ENCODE measurements at places on chromosomes 2 and 18.
A peak's percentile ranks its signal among the peaks of the same experiment; 100 is the strongest.

DNA sequence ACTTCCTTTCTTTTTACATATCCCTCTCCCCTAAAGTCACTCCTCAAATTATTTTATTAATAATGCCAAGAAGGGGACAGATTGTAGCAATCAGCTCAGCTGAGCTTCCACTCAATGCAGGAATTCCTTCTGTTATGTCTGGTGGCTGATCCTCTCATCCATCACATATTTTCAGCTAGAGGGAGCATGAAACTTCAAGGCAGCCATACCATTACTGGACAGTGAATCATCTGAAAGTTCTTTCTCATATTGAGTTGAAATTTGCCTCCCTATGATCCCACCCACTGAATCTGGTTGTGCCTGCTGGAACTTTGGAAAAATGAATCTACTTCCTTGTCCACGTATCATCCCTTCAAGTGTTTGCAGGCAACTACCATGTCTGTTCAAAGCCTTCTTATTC is 11.2 kb downstream of the ZNF385B start:
- DNase-seq, result peak; percentile 8

DNA sequence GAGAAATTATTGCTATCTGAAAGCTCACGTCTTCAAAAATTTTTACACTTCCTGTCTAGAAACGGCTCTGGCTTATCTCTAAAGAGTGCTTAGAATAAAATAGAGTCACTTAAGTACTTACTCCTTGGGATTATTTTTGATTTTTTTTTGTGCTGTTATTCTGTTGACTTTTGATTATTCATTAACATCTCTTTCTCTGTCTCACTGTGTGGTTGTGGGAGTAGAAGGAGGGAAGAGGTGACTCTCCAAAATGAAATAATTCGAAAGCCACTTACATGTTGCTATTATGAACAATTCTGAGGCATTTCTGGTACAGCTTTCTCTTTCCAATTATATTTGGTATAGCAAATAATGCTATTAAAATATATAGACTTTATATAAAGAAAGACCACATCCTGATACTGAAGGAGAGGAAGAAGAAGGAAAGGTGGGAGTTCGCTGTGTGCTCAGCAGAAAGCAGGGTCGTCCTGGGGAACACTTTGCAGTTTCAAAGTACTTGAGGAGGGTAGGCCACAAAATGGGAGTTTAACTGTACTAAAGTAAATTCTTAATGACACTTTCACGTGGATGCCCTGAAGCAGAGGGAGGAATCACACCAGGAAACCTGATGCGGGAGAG is 9.6 kb upstream of the MMADHC start:
- no peak for DNase-seq

GRCh38 chr2:48107326-48107925 is 201.1 kb upstream of the FBXO11 start:
- DNase-seq, result peak; percentile 79

GRCh38 chr2:121608967-121609366 is 40.3 kb downstream of the CLASP1 start:
- no peak for DNase-seq

GRCh38 chr18:68757126-68757525 is 40.8 kb upstream of the CCDC102B start:
- no peak for DNase-seq

GRCh38 chr2:52327641-52328040 is 1295.7 kb upstream of the NRXN1 start:
- no peak for DNase-seq

DNA sequence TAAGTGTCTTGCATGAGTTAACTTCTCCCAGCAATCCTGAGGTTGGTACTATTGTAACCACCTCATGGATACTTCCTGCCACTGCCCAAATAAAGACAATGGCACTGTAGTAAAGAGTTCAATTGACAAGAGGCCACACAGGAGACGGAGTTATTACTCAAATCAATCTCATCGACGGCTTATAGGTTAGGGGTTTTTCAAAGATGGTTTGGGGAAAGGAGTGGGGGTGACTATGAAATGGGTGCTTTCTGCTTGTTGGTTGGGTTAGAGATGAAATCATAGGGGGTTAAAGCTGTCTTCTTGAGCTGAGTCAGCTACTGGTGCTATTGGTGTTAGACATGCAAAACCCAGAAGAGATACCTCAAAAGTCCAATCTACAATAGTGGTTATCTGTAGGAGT is 1258.0 kb upstream of the ZEB2 start:
- no peak for DNase-seq

DNA sequence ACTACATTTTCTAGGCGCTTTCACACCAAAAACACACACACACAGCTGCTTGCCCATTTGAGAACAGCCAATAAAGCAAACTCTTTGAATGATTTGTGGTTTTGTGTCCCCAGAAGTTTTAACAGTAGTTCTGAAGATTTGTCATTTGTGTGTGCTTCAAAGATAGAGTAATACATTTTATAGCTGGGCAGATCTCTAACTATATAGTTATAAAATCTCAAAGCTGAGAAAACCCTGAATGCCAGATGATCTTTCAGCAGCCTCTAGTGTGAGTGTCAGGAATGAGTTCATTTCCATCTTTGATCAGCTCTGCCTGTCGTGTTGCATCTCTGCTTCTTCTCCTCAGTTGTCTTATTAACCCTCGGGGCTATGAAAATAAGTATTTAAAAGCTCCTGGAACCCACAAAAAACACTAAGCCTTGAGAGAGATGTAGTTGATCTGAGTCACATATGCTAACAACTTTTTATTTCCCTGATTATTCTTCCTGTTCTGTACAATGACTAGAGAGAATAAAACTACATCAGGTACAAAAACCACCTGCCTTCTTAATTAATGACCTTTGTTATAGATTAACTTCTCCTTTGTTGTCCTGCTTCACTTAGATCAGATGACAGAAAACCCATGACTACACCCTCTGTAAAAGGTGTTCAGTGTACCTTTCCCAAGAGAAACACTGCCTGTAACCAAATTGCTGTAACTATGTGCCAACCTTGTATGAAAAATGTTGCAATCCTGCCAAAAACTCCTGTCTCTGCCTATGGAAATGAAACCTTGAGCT is 30.0 kb upstream of the SLC3A1 start:
- DNase-seq, result no peak

GRCh38 chr18:24055878-24056277 is 41.3 kb downstream of the TTC39C start:
- DNase-seq, result no peak

GRCh38 chr2:226220511-226220910 is 579.1 kb downstream of the IRS1 start:
- DNase-seq, result no peak

- DNase-seq, result peak; percentile 13
These were observed 131.9 kb downstream of the ATL2 start for GRCh38 chr2:38245114-38245641.

GRCh38 chr2:15298770-15299169 is 262.4 kb downstream of the NBAS start:
- peak; percentile 23 for DNase-seq

- no peak for DNase-seq
These were observed 32.9 kb downstream of the LOXHD1 start for GRCh38 chr18:46624127-46624526.

GRCh38 chr2:79799729-79800128 is 286.9 kb downstream of the CTNNA2 start:
- DNase-seq, result no peak

DNA sequence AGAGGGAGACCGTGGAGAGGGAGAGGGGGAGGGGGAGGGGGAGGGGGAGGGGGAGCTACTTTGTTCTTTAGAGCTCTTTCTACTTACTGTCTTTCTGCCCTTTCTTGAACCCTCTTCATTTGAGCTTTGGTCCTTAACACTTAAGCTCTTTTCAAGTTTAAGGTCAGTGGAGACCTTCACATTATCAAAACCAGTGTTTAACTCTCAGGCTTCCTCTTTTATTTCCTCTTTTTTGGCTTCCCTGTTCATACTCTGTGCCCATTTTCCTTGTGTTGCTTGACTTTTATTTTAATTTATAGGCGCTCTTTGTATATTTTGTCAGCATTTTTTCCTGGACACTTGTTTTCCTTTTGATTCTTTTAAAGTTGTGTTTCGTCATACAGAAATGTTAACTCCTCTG is 37.1 kb downstream of the ACSL3 start:
- no peak for DNase-seq

GRCh38 chr2:100986157-100986556 is 15.9 kb upstream of the RPL31 start:
- DNase-seq, result no peak

GRCh38 chr2:1867141-1867540 is 122.8 kb upstream of the PXDN start:
- DNase-seq, result no peak

- peak; percentile 41 for DNase-seq
These were observed 174.0 kb upstream of the SLC8A1 start for GRCh38 chr2:40625849-40626248.

DNA sequence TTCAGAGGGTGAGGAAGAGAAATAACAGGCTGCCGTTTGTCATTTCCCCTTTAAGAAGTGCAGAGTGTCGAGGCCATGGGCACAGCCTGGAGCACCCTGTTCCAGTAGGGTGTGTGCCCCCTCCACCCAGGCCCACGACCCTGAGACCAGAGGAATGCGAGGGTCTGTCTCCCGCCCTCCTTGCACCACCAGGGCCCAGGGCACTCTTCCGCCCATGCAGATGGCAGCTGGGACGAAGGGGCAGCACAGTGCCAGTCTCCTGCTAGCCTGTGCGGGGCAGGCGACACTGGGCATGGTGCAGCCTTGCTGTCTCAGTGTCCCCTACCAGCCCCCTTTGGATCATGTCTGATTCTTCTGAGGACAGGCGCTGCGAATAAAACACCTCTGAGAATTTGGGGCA is 15.8 kb upstream of the PDIA6 start:
- no peak for DNase-seq

GRCh38 chr2:75277111-75277510 is 77.8 kb upstream of the TACR1 start:
- peak; percentile 26 for DNase-seq

DNA sequence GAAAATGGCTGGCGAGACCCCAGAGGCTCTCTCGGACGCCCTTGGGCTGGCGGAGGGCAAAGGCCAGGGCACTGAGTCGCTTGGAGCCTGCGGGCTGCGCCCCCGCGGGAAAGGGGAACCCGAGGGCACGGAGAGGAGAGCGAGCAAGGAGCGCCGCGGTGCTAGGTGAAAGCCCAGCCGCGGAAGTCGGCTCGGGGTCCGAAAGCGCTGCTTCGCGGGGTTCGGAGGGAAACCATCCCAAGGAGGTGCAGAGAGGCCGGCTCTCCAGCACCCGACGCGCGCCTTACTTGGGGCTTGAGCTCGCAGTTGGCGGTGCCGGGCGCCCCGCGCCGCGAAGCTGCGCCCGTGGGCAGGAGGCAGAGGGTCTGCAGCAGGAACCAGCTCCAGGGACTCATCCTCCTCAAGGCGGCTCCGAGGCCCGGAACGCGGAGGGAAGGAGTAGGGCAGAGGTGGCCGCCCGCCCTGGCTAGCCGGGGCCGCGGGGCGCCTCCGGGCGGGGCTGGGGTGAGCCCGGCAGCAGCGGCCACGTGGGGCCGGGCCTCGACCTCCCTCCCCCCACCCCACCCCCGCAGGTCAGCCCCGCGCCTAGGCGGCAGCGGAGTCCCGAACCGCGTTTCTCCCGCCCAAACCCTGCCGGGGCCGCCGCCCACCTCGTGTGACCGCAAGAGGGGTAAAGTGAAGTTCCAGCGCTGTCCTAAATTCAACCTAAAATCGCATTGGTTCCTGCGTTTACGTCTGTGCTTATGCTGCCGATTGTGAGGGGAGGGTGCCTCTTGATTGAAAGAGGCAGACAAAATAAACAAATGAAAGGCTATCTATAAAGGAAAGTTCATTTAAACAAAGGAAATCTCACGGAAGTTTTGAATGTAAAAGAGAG is at the start of gene TRABD2A:
Gene TRABD2A, minus strand, starts transcription at position 440 of the 877 bp plus-strand sequence. Its CDS starts 45 bp downstream, at position 395.
- DNase-seq, result no peak

GRCh38 chr18:64134044-64134747 is 14.7 kb downstream of the LINC00305 start:
- peak; percentile 10 for DNase-seq

GRCh38 chr2:40332191-40332826 is 119.6 kb downstream of the SLC8A1 start:
- peak; percentile 51 for DNase-seq

DNA sequence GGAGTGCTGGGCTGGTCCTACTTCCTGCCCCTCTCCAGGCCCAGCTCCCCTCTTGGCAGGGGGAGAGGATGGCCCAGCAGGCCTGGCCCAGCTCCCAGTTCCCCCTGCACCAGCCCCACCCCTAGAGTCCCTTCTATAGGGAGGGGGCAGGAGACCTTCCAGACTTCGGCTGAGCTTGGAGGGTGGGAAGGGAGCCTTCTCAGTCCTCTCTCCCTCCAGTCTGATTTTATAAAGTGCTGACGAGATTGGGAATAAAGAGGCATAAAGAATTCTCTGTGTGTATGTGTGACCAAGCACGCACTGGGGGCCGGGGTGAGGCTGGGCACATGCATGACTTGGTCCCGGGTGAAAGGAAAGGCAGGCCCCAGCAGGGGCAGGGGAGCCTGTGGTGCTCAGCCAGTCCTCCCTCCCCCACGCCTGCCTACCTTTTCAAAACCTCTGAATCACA is 5.1 kb downstream of the CHPF start:
- no peak for DNase-seq

DNA sequence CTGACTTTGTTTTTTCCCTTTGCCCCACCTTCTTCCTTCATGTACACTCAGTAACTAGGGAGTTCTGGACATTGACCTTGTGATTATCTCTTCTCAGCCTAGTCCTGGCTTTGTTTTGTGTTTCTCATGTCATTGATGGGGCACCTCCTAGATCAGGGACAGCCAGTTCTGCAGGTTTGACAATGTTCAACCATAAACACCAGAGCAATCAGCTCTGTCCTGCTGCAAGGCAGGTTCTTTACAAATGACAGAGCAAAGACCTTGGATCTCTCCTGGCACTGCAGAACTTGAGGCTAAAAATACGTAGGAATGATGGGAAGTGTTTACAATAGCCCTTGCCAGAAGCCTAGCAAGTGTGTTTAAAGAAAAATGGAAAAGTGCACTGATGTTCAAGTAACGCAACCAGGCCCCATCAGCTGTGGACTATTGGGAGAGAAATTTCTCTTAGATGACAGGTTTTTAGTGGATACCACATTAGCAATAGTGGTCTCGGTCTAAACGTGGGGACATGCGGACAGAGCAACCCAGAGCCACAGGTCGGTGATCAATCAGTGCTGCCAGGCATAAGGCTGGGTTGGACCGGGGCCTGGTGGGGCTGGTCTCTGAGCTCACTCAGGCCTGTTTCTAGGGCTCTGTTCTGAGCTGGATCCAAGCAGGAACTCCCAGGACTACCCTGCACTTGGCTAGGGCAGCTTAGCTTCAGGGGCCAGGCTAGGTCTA is 76.8 kb downstream of the SOWAHC start:
- no peak for DNase-seq

DNA sequence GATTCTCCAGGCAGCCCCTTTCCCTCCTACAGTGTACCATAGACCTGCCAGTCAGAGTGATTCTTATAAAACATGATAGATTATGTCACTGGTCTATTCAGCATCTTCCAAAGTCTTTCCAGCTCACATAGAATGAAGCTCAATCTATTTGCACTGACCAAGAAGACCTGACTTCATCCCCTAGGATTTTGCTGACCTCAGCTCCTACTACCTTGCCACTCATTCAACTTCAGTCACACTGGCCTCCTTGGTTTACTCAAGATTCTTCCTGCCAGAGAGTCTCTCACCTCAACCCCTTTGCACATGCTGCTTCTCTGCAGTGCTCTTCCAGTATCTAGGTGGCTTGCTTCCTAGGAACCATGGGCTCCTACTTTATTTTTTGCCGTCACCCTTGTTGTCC is 392.9 kb downstream of the PID1 start:
- no peak for DNase-seq

GRCh38 chr2:149129433-149129832 is 90.9 kb downstream of the LYPD6B start:
- no peak for DNase-seq

Data from RWPE1 (cell line).